ENCODE measurements at places on chromosomes 1 and 21.
A peak's percentile ranks its signal among the peaks of the same experiment; 100 is the strongest.

GRCh38 chr1:150414592-150414991, 50.6 kb downstream of the RPRD2 start:
- DNase-seq = no peak

DNA sequence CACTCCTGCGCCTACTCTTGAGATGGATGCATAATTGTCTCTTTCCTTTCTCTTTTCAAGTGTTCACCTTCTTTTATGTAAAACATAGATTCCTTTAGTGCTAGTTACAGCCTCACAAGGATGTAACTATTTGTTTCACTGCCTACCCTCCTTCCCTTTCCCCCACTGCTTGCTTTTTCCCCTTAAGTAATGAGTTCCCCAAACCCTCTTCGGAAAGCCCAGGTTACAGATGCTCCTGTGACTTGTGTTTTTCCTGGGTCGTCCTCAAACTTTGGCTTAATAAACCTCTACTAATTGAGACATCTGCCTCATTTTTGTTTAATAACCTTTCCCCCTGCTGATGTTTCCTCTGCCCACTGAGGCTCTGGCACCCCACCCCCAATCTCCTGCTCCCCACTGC, 39.2 kb downstream of the C21orf91 start:
- no peak for DNase-seq

DNA sequence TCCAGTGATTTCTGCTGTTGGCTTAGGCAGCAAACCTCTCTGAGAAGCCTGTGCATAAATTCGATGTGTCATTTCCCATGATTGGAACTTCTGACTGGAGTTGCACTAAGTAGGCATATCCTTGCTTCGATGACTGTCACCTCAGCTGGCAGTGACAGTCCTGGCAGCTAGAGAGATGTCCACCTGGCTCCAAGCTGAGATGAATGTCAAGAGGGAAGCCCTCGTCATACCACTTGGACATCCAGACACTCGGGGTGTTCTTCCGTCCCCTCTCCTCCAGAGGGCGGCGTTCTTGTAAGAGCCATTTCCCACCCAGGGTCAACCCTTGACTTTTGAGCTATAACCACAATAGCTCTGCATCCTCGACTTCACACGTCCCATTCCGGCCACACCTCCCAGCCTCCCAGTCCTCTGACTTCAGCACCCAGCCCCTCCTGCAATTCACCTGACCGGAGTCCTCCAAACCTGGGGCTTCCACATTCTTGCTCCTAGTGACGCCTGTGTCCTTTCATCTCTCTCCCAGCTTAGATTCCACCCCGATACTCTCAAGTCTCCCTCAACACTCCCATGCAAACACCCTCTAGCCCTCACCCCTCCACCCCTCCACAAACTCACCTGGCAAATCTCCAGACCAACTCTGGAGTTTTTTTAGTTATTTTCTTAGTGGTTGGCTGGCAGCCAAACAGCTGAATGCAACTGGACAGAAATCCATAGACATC, 17.3 kb downstream of the CA6 start:
- DNase-seq = peak; percentile 28

DNA sequence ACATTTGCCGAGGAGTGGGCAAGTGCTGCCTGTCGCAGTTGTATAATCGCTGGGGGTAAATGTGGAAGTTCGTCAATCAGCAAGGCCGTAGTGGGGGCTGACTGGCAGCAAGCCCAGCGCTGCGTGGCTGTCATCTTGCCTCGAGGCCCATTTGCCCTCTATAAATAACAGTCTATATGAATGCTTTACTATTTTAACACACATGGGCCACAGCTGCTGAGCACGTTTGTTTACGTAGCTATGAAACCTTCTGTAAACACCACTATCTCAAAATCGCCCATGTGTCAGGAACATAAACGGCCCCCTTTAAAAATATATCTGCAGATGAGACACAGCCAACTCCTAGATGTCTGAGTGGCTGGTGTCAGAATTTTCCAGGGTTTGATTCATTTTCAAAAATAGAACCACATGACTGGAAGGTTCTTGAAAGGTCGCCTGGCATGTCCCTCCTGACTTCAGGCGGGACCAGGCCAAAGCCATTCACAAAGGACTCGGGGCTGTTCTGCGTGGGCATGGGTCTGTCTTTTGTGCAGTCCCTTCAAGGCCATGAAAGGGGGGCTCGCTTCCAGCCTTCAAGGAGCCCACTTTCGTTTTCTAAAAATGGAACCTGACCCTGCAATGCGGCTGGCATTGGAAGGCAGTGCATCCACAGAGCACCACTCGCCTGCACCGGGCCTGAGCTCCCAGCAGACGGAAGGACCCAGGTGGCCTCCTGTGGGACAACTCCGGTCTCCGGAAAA, 205.5 kb downstream of the KCNJ6 start:
- peak; percentile 36 for DNase-seq

- peak; percentile 48 for DNase-seq
These were observed 99.1 kb downstream of the CLEC20A start for GRCh38 chr1:178397678-178398077.

DNA sequence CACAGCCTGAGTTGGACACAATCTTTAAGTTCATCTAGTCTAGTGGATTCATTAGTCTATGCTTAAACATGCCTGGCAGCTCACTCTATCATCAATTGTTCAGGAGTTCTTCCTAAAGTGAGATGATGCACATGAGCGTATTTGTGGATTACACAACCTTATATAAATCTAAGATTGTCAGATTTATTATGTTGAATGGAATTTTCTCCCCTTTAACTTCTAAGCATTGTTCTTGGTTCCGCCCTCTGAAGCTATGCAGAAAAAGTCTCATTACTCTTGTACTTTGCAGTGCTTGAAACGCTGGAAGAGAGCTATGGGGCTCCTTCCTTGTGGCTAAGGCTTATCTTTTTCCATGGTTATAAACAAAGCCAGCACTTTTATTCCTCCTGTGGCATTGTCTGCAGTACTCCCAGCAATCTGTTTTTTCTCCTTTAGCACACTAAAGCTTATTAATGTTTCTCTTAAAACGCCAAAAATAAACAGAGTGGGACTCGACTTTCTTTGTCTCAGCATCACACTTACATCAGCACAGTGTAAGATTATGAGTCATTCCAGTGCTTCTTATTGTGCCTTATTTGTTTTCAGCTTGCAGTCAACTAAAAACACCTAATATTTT, 316.8 kb upstream of the CAMK1G start:
- no peak for DNase-seq

DNA sequence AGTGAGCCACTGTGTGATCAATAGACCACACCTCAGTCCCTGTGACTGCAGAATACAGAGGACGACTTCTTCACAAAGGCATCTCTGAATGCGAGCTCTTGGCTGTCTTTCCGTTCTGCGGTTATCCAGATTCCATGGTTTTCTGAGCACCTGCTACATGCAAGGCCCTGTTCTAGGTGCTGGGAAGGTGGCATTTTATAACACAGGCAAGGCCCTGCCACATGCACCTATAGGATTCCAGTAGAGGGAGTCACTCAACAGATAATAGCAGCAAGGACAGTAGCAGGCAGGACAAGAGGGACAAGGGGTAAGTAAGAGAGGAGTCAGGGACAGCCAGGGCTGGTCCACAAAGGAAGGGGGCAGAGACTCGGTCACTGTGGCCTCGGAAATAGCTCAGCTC, 9.0 kb downstream of the URB1 start:
- DNase-seq = no peak

- DNase-seq = peak; percentile 57
These were observed 111.7 kb downstream of the DISP1 start for GRCh38 chr1:222926566-222926965.

- DNase-seq = peak; percentile 13
These were observed 10.5 kb downstream of the OTUD3 start for GRCh38 chr1:19892628-19893168.

- DNase-seq = no peak
These were observed 9.8 kb upstream of the KCNQ4 start for GRCh38 chr1:40773748-40774265.

DNA sequence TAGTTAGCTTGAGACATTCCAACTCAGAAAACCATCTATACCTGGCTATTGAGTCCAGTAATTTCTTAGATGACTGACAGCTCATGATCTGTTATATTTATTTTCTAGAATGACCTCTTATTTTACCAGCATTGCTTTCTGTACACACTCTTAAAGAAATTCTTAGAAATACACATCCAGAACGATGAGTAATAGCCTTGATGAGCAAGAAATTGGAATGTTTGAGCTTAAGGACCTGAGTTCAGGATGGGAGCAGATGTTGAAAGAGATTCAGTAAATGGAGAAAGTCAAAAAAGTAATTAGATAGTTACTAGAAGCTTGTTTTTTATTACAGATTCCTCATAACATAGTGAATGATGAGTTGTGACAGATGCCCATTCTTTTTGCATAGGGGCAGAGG, 11.7 kb downstream of the PYHIN1 start:
- peak; percentile 0 for DNase-seq

GRCh38 chr21:46509741-46510502, 51.2 kb downstream of the DIP2A start:
- DNase-seq = peak; percentile 21

GRCh38 chr1:42940851-42941639, 17.6 kb downstream of the SLC2A1 start:
- DNase-seq = peak; percentile 100

DNA sequence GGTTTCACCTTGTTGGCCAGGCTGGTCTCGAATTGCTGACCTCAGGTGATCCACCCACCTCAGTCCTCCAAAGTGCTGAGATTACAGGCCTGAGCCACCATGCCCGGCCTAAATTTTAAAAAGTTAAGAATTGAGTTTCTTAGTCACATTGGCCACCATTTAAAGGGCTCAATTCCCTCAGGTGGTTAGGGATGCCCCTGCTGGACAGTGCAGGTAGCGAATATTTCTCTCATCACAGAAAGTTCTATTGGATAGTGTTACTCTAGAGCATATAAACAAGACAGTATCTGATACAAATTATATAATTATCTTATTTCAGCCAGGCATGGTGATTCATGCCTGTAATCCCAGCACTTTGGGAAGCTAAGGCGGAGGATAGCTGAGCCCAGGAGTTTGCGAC, 320.2 kb downstream of the ZP4 start:
- DNase-seq = no peak

DNA sequence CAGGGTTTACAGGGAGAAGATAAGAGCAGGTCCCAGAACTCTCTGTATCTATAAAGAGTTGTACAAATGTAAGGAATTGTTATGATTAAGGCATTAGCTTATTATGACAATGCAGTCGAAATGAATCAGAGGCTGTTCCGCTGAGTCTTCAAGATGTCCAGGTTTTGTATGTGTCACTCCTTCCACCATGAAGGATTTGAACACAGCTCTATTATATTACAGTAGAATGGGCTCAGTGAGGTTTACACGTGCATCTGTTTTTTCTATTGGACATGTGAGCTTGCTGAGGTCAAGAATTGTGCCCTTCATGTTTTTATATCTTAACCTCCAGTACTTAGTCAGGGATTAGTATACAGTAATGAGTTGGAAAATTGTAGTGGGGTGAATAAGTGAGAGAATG, 86.3 kb downstream of the MPZL1 start:
- peak; percentile 58 for DNase-seq

DNA sequence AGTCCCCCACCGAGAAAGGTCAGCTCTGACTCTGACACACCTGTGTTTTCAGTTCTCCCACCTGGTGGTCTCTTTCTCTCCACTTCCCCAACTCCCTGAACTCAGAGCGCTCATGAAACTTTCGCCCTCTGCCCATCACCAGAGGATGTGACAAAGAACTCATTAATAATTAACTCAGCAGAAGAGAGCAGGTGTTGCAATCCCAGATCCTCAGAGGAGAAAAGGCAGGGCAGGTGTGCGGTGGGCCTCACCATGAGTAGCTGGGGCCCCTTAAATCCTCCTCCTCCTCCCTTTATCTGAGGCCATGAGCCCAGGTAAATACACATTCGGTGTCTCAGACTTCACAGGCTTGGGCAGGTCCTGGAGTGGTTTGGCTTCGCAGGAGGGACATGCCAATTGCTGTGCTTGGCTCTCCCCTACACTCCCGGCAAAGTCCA, 1.7 kb upstream of the LAMB3 start:
- no peak for DNase-seq

- no peak for DNase-seq
These were observed 15.6 kb downstream of the UTP11 start for GRCh38 chr1:38028105-38028591.

DNA sequence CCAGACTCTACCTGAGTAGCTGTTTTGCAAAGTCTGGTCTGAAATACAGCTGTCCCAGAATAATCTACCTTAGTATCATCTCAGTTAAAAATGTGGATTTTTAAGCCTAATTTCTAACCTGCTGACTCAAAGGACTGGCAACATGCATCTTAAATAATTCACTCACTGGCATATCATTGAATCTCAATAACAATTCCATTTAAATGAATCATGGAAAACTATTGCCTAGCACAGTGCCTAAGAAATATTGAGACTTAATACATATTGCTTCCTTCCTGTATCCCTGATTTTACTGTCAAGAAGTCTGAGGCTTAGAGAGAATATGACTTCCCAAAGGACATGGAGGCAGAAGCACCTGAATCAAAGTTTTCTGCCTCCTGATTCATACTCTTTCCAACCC, 3.1 kb downstream of the CCDC190 start:
- peak; percentile 82 for DNase-seq

GRCh38 chr1:43953361-43953760, 6.6 kb downstream of the IPO13 start:
- DNase-seq = no peak

GRCh38 chr1:36350659-36351226, 27.3 kb upstream of the EVA1B start:
- peak; percentile 95 for DNase-seq

GRCh38 chr1:163172596-163172995, 30.1 kb downstream of the RGS5 start:
- DNase-seq = peak; percentile 8

All from fibroblast of skin of back (primary cell).